ENCODE measurements at places on chromosomes 12 and 14. TPM values are rescaled to one million over a fixed set of nuclear protein-coding genes. Genes with fewer than 3 reads are reported as not detected.

The AQP6 gene
- not detected for total RNA-seq

DNA sequence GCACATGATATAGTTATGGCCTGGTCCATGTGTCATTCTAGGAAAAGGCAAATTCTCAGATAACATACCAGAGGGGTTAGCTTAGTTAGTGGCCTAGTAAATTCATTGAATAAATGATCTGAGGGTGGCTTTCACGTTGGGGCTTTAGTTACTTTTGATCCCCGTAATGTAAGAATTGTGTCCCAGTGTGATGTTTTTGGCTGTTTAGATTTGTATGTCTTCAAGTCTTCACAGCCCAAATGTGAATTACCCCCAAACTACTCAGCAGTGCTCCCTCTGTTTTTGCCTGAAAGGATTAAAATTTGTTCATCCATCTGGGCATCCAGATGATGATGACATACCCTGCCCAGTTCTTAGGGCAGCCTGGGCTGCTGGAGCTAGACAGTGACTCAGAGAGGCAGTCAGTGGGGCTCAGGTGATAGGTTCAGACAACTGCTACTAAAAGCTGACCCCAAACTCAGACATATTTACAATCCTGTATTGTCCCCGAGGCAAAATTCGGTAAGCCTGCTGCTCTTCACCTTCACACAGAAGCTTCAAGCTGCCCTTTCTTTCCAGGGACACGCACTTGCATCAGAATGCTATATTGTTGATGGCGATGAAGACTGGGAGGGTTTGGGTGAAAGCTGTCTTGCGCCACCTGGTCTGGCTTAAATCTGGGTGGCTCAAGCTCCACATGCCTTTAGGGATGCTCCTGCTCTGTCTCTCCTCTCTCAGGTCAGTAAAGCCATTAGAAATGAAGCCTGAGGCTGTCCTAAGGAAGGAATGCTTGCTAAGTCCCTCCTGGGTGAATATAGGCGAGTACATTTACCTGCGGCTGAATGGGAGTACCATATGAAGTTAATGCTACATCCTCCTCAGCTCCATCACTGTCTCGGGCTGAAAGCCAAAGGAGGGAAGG is 10.3 kb downstream of the GPRC5D start:
- DNase-seq = no peak

DNA sequence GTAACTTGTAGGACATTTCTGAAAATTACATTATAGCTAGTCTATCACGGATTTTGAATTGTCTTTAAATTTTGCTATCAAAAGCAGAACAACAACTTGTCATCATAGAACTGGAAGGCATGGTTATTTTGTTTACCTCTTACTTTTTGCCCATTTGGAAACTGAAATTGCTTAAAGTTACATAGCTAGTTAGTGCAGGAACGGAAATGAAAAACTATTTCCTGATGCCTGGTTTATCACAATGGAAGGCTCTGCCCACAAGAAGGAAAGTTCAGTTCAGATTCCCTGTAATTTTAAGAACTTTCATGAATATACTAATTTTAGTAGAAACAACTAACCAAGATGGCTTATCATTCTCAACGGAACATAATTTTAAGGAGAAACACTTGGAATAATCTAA is 427.7 kb downstream of the RAD51B start:
- DNase-seq = no peak

GRCh38 chr12:8796831-8797626 is 25.4 kb upstream of the A2ML1 start:
- no peak for DNase-seq

The FAM222A gene
- 2.4 TPM for total RNA-seq

DNA sequence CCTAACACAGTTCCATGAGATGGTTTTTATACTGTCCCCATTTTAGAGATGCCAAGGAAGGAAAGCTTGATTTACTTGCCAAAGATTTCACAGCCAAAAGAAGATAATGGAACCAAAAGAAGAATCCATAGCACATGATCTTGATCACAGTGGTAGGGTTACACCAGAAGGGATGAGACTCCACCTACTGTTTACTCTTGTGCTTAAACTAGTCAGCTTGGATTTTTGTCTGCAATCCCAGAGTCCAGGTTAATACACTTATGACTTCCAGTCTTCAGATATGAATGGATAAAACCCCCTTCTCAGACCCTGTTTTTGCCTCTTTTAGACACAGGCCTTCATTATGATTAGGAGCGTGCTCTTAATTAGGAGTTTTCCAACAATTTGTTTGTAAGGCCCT is 454.2 kb downstream of the AEBP2 start:
- no peak for DNase-seq

The DTX1 gene
- 0.24 TPM for total RNA-seq

The BCL11B gene
- 2.9 TPM for total RNA-seq

GRCh38 chr12:15834575-15834974 is 45.4 kb upstream of the EPS8 start:
- no peak for DNase-seq

The PRB3 gene
- total RNA-seq = not detected

The APOLD1 gene
- total RNA-seq = 8.4 TPM
